Bronchial epithelial cell (primary cell): ENCODE measurements at places on chromosomes 11 and 22.
A peak's percentile ranks its signal among the peaks of the same experiment; 100 is the strongest.

- no peak for DNase-seq
These were observed 9.4 kb downstream of the HIPK3 start for GRCh38 chr11:33266393-33267215.

- no peak for DNase-seq
These were observed 37.8 kb upstream of the SORL1 start for GRCh38 chr11:121414141-121414913.

DNA sequence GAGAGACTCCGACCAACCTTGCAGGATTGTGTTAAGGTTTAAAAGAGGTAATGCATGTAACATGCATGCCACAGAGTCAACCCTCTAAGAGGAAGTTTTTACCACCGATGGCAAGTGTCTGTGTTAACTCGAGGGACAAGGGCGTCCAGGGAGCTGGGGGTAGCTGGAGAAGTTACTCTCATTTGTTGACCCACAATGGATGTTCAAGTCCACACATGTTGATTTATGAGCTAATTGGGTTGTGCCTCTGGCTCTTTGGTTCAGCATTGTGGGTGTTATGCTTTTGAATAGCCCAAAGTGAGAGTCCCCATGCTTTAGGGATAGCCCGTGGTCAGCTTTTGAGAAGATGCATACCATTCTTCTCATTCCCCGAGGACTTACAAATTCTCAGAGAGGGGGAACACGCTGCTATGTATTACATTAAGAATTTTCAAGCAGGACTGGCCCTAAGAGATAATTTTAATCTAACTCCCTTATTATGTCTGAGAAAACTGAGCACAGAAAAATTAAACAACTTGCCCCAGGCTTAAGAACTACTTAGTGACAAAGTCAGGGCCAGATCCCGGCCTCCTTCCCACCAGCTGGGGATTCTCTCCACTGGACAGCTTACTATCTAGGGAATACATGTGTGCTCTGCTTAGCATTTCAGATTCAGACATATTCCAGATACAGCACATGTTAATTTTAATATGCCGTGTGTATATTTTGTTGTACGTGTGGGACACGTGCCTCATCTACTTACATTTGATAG, 5.2 kb upstream of the PLET1 start:
- peak; percentile 21 for DNase-seq

DNA sequence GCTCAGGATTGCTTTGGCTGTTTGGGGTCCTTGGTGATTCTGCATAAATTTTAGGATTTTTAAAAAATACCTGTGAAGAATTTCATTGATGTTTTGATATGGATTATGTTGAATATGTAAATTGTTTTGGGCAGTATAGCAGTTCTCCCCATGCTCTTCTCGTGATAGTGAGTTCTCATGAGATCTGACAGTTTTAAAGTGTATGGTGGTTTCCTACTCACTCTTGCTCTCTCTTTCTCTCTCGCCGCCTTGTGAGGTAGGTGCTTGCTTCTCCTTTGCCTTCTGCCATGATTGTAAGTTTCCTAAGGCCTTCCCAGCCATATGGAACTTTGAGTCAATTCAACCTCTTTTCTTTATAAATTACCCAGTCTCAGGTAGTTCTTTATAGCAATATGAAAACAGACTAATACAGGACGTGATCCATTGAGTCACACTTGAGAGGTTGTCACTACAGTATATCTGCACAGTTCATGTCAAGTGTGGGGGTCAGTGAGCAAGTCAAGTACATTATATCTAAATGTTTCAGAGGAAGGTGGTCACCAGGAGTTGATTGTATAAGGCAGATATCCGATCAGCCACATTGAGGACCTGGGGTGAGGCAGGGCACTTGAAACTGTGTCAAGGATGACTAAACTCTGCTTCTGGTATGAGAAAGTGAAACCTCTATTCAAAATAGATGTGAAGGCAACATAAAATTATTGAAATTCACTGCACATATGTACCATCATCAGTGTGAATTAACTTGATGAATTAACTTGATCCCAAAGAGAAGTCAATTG, 70.7 kb upstream of the CCDC179 start:
- no peak for DNase-seq

DNA sequence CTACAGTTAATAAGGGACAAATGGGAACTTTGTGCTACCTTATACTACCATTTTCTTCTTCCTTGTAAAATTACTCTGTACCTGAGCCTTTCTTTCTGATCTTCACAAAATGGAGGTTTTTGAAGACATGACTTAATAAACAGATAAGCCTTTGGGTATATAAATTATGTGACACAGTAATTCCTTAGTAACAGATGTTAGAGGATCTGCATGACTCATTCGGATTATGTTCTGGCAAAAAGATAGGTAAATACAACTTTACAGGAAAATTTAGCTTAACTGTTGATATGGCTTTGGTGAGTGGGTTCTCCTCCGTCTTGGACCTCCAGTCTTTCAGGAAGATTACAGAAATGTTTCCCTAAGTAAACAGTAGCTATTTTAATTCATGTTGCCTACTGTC, 61.8 kb downstream of the BID start:
- peak; percentile 59 for DNase-seq

DNA sequence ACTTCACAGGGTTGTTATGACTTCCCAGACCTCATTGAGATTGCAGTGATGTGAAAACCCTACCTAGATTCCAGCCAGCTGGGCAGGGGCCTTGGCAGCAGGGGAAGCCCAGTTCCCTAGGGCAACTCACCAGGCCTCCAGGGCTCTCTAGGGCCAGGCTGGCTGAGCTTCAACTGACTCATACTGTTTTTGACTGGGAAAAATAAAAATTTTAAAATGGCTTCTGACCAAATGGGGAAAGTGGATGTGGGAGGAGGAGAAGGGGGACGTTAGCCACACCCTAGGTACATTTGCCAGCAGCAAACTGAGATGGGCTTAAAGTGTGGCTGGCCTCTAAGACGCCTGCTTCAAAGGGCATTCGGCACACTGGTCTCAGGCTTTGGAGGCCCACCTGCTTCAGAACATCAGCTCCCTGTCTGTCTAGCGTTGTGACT, 39.0 kb downstream of the BMAL1 start:
- peak; percentile 49 for DNase-seq

GRCh38 chr22:44546686-44547310, 48.8 kb upstream of the RTL6 start:
- DNase-seq, result no peak
